ENCODE measurements at places on chromosomes 6 and 20.

- DNase-seq, result no peak
Measured at GRCh38 chr6:95841560-95841959, 174.2 kb upstream of the FUT9 start.

DNA sequence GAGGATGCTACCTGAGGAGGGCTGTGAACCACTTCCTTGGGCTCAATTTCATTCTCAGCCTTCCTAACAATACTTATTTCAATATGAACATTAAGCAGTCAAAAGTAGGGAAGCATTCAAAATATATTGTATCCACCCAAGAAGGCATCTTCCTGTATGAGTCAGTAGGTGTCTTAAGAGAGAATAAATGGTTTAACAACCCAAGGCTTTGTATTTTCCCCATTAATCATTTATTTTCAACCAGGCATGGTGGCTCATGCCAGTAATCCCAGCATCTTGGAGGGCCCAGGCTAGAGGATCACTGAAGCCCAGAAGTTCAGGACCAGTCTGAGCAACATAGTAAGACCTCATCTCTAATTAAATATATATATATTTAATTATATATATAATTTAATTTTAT, 74.5 kb upstream of the MARCKS start:
- DNase-seq, result no peak

DNA sequence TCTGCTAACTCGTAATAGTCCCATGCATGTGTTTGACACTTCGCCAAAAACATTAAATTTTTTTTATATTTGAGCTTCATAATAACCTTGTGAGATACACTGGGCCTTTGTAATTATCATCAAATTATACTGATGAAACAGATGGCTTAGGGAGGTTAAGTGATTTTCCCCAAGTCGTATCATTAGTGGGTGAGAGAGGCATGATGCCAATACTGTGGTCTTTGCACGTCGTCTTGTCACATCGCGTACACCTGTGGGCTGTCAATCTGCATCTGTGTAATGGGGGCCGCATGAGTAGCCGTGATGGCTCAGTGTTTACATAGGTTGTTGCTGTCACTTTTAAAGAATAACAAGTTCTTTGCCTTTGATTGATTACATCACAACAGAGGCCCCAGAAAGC, 1.7 kb downstream of the PRL start:
- DNase-seq, result peak; percentile 81

- DNase-seq, result no peak
Measured at GRCh38 chr6:150929416-150929815, 63.9 kb downstream of the MTHFD1L start.

DNA sequence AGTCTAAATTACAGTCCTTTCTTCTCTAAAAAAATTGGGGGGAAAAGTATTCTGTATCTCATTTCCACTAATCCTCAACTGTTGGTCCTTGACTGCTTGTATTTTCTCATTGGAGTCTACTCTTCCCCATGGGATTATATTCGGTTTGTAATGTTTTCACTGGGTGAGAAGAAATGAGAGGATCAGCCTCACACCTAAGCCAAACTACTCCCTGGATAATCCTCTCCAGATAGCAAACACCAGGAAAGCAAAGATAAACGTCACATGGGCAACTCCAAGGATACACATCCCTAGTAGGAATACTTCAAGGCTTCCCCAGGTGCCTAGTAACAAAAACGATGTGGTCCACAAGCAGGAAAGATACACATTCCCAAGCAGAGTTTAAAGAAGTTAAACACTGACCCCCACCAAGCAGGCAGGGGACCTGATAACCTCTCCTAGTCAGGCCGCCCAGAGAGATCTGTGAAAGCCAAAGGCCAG, 53.9 kb upstream of the SOX4 start:
- DNase-seq, result no peak

GRCh38 chr6:55713436-55713835, 134.4 kb upstream of the HMGCLL1 start:
- no peak for DNase-seq

- no peak for DNase-seq
Measured at GRCh38 chr6:143561105-143561704, 49.7 kb upstream of the FUCA2 start.

- no peak for DNase-seq
Measured at GRCh38 chr6:151550618-151551017, 56.8 kb downstream of the CCDC170 start.

DNA sequence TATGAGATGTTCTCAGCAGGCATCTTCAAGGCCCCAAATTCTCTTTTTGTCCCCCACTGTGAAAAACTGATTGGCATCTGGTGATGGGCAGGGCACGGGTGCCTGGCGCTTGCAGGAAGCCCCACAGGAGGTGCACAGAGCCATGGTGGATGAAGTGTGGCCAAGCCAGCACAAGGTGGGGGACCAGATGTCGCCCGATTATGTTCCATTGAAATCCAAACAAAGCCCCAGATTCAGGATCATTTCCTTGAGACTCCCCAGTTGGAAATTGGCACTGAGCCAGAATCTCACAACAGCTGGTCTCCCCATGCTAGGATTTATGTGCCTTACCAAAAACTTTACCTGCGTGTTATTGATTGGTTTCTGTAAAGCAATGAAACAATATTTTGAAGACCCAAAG, 186.1 kb downstream of the ADAT2 start:
- DNase-seq, result no peak

- DNase-seq, result no peak
Measured at GRCh38 chr20:50335105-50335504, 144.5 kb downstream of the CEBPB start.

DNA sequence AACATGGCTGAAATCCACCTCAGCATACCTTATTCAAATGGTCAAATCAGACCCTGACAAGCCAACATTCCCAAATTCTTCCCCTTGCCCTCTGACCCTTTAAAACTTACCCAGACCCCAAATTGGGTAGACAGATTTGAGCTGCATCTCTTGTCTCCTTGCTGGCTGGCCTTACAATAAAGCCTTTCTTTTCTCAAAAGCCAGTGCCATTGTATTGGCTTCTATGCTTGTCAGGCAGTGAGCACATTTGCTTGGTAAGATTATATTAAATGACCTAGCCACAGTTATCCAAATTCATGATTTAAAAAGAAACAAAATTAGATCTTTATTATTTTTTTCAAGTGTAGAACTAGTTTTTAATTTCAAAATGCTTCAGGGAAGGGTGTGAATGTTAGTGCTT, 67.8 kb upstream of the FAM83B start:
- DNase-seq, result no peak

GRCh38 chr6:79188107-79188506, 46.4 kb downstream of the HMGN3 start:
- no peak for DNase-seq

DNA sequence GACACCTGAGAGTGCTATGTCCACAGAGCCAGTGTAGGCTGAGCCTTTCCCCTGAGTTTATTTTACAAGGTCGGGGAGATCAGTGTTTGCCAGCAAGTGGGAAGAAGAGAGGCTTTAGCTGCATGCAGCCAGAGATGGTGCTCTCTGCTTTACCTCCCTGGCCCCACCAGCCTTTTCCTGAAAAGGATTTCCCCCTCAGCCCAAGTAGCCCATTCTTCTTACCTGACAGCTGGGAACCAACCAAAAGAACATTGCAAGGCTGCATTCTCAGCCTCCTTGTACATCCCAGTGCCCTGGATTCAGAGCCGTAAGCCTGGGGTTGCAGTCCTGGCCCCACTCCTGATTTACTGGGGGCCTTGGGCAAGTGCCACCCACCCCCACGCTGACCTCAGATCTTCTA, 16.9 kb downstream of the SNPH start:
- DNase-seq, result no peak

DNA sequence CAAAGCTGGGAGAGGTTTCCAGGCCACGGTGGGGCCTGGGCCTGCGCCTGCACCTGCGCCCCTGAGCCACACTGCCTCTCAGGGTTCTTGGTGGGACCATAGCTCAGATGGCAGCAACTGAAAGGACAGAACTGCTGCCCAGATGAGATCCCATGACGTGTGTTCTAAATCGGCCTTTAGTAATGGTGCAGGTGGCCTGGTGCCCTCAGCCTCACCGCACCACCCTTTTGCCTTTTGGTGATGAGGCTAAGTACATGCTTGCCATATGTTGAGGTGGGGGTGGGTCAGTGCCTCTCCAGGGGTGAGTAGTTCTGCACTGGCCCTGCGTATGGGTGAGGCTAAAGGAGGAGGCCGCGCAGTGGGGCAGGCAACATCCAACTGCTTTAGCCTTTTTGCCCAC, 7.4 kb downstream of the PSMG4 start:
- no peak for DNase-seq

GRCh38 chr6:100465701-100466409, 1.1 kb upstream of the SIM1 start:
- peak; percentile 97 for DNase-seq

DNA sequence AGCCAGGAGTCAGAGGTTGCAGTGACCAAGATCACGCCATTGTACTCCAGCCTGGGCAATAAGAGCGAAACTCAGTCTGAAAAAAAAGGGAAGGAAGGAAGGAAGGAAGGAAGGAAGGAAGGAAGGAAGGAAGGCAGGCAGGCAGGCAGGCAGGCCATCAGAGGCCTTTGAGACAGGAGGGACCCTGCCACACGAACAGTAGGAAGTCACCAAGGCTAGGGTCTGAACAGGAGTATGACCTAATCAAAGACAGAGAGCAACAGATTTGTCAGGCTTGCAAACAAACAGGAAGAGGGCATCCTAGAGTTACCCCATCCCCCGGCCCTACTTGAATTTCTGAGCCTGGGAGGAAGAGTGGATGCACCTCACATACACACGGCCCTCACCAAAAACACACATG, 67.1 kb downstream of the FGD2 start:
- DNase-seq, result no peak

DNA sequence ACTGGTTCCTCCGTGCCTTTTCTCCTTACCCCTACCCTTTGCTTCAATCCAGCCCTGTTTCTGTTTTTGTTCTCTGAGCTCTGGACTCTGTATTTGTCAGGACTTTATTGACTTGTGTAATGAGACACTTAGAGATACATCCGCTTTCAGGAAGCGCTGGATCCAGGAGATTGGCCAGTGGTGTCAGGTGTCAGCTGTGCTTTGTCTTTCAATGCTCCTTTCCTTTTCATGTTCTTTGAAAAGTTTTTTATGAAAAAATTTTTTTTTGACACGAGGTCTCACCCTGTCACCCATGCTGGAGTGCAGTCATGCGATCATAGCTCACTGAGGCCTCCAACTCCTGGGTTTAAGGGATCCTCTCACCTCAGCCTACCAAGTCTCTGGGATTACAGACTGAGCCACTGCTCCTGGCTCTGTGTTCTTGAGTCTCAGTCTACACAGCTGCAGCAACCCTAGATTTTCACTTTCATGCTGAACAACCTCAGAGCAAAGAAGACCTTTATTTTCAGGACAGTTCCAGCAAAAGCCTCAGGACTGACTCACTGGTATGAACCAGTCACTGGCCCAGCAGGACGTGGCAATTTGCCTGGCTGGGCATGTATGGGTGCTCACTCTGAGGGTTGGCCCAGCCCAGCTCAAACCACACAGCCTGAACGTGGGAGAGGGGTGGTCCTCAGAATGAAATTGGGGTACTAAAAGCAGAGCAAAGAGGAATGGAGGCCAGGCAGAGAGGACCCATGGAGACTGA, 108.5 kb downstream of the DHX35 start:
- no peak for DNase-seq

DNA sequence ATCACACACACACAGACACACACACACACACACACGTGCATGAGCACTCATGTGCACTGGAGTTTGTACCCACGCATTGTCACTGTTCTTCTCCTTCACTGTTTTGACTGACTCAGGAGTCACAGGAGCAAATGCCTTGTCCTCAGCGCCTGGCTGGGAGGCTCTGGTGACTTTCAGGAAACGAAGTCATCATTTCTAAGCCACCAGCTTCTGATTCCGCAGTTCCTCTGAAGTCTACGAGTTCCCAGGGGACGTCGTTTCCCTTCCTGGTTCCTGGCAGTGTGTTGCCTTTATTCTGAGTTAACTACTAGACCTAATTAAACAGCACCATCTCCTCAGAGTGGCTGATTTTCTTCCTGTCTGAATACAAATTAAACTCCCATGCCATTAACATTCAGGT, 82.2 kb upstream of the PMEPA1 start:
- no peak for DNase-seq

DNA sequence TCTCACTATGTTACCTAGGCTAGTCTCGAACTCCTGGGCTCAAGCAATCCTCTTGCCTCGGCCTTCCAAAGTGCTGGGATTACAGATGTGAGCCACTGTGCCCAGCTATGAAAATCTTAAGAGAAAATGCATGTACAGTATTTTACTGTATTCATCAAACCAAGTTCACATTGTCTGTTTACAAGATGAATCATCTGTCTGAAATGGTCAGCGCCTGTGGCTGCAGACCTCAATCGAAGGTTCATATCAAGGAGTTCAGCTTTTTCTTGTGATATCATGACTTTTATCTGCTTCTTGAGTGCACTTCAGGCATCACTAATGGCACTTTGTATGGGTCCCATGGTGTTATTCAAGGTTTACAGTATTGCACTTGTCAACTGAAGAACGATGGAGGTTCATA, 155.1 kb downstream of the SLC16A10 start:
- DNase-seq, result no peak

- no peak for DNase-seq
Measured at GRCh38 chr6:170124836-170125235, 166.0 kb downstream of the DLL1 start.

- no peak for DNase-seq
Measured at GRCh38 chr6:16706911-16707783, 54.1 kb downstream of the ATXN1 start.

DNA sequence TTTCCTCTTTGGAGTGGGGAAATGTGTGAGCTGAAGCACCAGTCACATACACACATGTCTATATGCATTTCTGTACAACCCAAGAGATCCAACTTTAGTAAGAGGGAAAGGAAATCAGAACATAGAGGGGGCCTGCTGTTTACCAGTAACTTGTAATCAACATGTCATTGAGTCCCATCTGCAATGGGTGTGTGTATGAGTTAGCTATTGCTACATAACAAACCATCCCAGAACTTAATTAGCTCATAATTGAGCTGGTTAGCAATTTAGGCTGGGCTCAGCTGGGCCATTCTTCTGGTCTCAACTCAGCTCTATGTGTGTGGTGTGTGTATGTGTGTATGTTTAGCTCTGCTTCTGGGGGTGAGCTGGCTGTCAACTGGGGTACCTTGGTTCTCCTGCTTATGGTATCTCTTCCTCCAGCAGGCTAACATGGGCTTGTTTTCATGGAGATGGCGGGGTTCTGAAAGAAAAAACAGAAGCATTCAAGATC, 10.3 kb upstream of the RPP40 start:
- no peak for DNase-seq

DNA sequence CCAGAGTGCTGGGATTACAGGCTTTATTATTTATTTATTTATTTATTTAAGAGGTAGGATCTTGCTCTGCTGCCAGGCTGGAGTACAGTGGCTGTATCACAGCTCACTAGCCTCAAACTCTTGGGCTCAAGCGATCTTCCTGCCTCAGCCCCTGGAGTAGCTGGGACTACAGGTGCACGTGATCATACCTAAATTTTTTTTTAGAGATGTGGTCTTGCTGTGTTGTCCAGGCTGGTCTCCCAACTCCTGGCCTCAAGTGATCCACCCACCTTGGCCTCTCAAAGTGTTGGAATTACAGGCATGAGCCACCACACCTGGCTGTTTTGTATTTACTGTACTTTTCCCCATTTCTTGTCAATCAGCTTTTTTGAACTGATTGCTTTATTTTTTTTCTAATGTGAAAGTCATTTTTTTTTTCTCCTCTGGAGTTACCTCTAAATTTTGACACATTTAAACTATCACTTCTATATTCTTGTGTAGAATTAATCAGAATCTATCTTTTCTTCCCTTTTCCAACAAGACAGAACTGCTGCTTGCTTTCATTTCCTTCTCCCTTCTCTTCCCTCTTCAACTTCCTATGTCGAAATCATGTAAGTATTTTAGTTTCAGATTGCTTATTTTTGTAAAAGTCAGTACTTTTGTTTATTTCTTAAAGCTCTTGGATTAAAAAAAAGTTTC, 12.0 kb downstream of the PANK2 start:
- DNase-seq, result no peak
